ENCODE measurements at places on chromosomes 12 and 14.

DNA sequence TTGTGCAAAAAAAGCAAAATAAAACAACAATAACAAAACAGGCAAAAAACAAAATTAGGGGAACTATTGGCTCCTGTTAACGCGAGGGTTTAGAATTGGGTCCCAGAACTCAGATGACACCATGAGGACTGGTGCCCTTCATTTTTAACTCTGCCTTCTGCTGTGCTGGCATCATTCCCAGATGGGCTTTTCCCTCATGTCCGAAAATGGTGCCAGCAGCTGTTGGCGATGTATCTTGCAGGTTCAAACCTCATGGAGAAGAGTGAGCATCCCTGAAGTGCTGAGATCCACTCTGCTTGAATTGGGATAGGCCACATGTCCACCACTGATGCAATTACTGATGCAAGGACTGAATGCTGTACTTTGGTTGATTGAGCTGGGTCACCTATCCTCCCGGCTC is 61.1 kb downstream of the MYRFL start:
- no peak for DNase-seq

- no peak for DNase-seq
Measured at GRCh38 chr12:111022386-111022785, 102.0 kb upstream of the MYL2 start.

- no peak for DNase-seq
Measured at GRCh38 chr12:120705618-120706017, 4.6 kb upstream of the UNC119B start.

DNA sequence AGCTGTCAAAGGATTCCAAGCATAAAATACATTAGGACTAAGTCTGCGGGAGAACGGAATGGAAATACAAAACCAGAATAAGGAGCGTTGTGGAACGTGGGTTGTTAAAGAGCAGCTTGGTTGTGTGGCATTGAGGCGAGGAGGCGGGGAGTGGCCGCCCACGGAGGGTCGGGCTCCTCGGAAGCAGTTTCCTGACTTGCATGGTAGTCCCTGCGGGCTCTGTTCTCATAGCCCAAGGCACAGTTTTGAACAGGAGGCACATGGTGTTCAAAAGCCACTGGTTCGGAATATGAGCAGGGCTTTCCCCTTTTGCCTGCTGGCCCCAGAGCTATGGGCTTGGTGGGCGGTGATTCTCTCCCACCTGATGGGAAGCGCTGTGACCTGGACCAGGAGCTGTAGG is 12.2 kb downstream of the DDX51 start:
- DNase-seq = no peak

DNA sequence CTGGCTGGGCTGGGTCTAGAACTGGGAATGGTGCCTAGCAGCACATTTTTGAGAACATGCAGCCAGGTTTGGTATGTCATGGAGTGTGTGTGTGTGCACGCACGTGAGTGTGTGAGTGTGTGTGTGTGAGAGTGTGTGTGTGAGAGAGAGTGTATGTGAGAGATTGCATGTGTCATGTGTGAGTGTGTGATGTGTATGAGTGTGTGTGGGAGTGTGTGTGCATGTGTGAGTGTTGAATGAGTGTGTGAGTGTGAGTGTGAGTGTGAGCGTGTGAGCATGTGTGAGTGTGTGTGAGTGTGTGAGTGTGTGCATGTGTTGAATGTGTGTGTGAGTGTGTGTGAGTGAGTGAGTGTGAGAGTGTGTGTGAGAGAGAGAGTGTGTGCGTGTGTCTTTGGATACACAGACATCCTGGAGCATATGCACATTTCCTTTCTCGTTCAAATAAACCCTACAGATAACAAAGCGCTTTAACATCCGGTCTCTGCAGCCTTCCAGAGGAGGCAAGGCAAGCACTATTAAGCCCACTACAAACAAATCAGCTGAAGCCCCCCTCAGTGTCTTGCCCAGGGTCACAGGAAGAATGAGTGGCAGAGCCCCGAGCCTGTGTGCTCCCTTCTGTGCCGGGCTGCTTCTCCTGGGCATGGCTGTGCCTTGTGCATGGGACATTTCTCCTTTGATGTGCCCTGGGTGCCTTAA is 108.7 kb upstream of the ETV6 start:
- DNase-seq = no peak

DNA sequence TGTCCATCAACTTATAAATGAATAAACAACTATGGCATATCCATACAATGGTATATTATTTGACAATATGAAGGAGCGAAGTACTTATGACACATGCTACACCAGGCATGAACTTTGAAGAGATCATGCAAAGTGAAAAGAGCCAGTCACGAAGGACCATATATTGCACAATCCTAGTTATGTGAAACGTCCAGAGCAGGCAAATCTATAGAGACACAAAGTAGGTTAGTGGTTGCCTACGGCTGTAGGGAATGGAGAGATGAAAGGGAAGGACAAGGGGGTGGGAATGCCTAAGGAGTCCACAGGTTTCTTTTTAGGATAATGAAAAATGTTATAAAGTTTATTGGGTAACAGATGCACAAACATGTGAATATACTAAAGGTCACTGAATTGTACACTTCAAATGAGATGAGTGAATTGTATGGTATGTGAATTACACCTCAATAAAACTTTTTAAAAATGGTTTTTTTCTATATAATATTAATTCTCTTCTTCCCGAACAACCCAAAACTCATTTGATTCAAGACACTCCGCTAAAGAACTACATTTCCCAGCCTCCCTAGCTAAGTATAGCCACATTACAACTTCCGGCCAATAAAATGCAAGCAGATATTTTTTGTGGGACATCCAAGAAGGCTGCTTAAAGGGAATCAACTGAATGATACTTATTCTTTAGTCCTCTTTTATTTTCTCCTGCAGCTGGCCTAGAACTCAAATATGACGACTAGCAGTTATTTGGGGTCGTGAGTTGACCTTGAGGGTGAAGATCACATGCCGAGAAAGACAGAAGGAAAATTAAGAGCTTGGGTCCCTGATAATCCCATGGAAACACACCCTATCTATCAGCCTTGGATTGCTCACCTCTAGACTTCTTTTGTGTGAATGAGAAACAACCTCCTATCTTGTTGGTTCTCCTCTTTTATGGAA is 187.2 kb downstream of the TTC8 start:
- no peak for DNase-seq

- no peak for DNase-seq
Measured at GRCh38 chr14:77659831-77660230, 43.4 kb upstream of the SPTLC2 start.

DNA sequence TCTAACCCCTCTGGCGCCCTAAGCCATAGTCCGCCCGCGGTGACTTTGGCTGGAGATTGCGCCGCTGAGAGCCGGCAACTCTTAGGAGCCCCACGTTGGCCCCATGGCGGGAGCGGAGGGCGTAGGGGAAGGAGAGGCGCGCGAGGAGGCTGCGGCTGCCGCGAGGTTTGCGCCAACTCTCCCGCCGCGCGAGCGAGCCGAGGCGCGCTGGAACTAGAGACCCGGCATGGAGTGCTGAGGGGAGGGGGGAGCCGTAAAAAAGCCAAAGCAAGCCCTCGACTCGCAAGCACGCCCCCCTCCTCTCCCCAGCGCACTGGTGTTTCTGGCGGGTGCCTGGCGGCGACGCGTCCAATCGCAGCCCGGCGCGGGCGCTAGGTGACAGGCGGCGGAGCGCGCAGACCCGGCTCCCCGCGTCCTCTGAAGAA is at the start of gene SYT10:
TSS of gene SYT10 (minus strand) at position 233 of the 425 bp plus-strand sequence. CDS start 297 bp downstream, outside the sequence.
- no peak for DNase-seq

DNA sequence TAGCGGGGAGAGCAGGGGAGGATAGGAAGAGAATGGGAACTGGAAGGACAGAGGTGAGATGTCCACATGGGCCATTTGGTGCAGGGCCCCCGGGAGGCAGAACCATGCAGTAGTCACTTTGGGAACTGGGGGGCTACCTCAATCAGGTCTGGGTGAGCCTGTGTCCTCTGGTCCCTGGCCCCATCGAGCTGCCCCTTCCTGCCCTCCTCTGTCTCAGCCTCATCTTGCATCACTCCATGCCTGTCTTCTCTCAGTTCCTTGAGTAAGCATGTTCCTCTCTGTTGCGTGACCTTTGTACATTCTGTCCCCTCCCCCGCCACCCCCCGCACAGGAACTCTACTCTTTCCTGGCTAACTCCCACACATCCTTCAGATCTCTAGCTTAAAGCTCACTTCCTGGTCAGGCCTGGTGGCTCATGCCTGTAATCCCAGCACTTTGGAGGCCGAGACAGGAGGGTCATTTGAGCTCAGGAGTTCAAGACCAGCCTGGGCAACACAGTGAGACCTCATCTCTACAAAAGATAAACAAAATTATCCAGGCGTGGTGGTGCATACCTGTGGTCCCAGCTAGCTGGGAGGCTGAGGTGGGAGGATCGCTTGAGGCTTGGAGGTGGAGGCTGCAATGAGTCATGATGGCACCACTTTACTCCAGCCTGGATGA is 23.2 kb downstream of the FOS start:
- DNase-seq = no peak

DNA sequence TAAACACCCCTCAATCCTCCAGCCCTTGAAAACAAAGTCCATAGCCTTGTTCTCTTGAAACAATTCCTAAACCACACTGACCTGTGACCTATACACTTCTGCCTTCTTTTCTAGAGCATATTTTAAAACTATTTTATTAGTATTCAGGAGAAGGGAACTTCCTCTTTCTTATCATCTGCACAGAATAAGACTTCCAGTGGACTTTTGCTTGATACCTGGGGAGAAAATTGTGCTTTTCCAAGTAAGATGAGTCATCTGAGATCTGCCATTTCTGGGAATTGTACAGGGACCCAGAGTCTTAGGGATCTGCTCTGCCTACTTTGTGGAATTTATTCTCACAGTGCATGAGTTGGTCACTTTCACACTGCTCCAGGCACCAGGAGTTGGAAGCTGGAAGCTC is 10.5 kb upstream of the WNT5B start:
- no peak for DNase-seq
